ENCODE measurements at places on chromosomes 2 and 18.

- DNase-seq: no peak
These were observed 631 bp downstream of the RPL31 start for GRCh38 chr2:101002562-101003277.

DNA sequence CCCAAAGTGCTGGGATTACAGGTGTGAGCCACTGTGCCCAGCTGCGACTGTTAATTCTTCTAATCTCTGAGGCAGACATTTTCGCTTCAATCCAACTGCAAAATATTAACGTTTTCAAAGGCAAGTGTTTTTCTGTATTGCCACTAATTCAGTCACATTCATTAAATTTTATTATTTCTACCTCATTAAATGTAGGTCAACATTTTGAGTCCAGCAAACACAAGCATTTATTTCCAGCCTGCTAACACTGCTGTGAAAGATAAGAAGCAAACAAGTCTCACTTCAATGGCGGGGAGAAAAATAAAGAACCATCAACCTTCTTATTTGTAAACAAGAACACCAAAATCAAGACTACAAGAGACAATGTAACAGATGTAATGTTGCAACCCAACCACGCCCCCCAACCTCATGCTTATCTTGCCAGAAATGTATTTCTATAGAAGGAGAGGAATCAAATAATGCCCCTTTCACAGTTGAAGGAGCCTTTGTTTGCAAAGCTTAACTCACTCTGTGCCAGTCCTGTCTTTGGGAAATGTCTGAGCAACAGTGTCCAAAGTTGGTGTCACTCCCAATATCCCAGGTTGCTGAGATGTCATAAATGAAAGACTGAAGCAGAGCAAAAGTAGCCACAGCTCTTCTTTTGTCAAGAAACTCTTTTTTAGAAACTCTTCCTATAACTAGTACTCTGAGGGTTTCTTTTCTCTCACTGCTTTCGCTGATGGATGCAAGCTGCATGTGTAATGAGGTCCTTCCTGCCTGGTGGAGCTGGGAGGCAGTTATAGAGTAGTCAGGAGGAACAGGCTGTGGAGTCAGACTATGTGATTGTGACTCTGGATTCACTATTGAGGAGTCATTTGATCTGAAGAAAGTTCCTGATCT lies 8.6 kb downstream of the DOCK10 start:
- peak; percentile 3 for DNase-seq

DNA sequence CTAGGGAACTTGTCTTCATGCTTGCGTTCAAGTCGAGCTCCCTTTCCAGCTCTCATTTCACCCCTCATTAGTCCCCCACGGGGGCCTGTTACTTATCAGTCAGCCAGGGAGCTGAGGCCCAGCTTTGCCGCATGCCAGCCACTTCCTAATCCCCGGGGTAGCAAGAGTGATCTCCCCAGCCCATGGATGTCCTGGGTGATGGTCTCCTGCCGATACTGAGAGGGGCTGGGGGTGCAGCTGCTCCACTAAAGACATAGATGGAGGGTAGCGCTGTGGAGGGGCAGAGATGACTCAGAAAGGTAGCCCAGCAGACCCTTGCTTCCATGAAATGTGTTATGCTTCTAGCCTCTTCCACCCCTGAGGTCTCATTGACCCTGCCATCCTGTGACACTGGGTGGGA lies 314.0 kb upstream of the EPAS1 start:
- DNase-seq: no peak

GRCh38 chr2:35591886-35592285 lies 763.7 kb upstream of the CRIM1 start:
- DNase-seq: no peak

- DNase-seq: peak; percentile 67
These were observed 2.9 kb upstream of the BCL2L11 start for GRCh38 chr2:111117598-111118480.

- DNase-seq: no peak
These were observed 91.3 kb downstream of the FAM210A start for GRCh38 chr18:13635046-13635445.

GRCh38 chr2:198242093-198242492 lies 437.7 kb downstream of the PLCL1 start:
- no peak for DNase-seq

DNA sequence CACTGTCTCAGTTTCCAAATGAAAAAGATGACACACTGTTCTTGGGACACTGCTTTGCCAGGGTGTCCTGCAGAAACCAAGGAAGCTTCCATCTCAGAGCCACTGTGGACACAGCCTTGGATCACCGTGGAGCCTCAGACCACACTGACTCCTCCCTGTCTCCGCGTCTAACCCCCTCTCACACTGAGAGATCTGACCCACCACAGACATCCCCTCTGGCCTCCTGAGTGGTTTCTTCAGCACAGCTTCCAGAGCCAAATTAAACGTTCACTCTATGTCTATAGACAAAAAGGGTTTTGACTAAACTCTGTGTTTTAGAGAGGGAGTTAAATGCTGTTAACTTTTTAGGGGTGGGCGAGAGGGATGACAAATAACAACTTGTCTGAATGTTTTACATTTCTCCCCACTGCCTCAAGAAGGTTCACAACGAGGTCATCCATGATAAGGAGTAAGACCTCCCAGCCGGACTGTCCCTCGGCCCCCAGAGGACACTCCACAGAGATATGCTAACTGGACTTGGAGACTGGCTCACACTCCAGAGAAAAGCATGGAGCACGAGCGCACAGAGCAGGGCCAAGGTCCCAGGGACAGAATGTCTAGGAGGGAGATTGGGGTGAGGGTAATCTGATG lies 113.4 kb upstream of the PKDCC start:
- DNase-seq: no peak

Data from NCI-H146 (cell line).